ENCODE measurements at places on chromosomes 5 and 9.

- DNase-seq: no peak
Measured at GRCh38 chr5:104084896-104085295, 522.3 kb upstream of the NUDT12 start.

- DNase-seq: no peak
Measured at GRCh38 chr9:29575219-29575618, 2001.9 kb upstream of the C9orf72 start.

- no peak for DNase-seq
Measured at GRCh38 chr5:169716287-169716686, 79.2 kb downstream of the DOCK2 start.

GRCh38 chr9:72326641-72327040 is 38.4 kb downstream of the ZFAND5 start:
- DNase-seq: no peak

GRCh38 chr9:122227575-122227900 is 1.2 kb downstream of the LHX6 start:
- DNase-seq: no peak

- DNase-seq: no peak
Measured at GRCh38 chr5:88833371-88834130, 49.4 kb downstream of the MEF2C start.

DNA sequence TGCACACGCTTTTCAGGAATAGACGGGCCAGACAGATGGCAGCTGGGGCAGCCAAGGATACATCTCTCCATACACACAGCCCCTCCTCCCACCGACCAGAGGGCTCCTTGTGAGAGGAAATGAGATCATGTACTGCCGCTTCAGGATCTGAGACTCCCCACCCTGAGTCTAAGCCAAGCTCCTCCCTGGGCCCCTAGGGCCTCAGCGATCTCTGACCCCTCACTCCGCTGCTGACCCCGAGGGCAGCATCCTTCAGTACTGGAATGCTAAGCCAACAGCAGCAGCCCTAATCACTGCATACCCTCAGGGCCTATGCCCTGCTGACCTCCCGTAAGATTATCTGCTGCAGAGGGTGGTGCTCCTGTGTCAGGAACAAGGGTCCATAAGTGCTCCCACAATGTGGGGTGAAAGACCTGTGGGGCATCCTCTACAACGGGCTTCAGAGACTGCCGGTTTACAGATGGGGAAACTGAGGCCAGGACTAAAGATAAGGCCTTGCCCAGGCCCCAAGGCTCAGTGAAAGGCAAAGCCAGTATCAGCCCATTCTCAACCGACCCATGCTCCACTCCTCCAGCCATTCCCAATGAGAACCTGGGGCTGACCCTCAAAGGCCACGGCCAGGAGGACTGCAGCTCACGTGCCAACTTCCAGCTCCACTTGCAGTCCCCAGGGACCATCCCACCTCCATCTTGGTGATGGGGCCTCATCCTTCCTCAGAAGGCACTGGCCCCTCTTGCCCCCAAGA is 37.5 kb downstream of the BICD2 start:
- DNase-seq: no peak

- DNase-seq: no peak
Measured at GRCh38 chr5:73437101-73437776, 11.3 kb downstream of the FOXD1 start.

DNA sequence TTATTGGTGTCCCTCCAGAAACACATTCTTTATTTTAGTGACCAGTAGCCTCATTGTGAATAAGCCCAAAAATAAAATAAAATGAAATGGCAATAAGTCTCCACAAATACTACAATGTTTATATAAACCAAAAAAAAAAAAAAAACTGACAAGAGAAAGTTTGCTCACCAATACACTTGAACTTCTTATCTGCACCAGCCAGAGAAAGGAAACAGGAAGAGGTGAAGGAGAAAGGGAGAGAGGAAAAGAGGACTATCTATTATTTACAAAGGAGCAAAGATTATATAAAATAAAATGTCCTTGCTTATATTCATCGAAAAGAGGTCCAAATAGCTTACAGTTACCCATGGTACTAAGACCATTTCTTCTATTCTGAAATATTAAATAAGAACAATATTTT is 176.4 kb upstream of the CCNG1 start:
- no peak for DNase-seq

DNA sequence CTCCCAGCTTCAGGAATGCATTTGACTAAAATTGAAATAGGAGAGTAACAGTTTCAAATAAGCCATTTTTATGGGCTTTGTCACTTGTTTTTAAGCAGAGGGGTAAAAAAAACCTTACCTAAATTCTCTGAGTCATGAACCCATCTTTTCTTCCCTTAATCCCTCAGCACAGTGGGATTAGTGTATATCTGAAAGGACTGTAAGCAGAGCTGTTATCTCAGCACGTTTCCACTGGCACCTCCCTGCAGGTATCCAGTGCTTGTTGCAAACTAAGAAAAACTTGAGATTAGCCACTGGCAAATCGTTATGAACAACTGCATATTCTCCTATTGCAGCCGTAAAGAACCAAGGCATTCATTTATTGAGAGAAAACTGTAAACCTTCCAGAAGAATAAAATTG is 872.7 kb downstream of the EFNA5 start:
- no peak for DNase-seq

DNA sequence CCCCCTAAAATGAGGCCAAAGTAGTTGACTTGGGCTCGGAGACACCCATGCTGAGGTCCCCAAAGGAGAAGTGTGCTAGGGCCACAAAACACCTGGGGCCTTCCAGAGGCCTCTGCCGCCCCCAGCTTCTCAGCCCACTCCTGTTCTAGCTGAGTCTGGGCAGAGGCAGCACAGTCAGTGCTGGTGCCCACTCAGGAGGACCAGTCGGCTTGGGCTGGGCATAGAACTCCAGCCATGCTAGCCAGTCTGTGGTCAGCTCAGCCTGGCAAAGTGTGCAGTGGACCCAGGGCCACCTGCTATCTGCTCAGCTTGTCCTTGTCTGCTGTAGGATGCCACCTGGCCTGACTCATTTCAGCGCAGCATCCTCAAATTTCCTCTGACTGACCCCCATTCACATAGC is 254.6 kb downstream of the FSTL4 start:
- no peak for DNase-seq

GRCh38 chr5:38595132-38595745 is 38.8 kb upstream of the LIFR start:
- no peak for DNase-seq

- DNase-seq: no peak
Measured at GRCh38 chr9:135249191-135249590, 161.7 kb downstream of the OLFM1 start.

DNA sequence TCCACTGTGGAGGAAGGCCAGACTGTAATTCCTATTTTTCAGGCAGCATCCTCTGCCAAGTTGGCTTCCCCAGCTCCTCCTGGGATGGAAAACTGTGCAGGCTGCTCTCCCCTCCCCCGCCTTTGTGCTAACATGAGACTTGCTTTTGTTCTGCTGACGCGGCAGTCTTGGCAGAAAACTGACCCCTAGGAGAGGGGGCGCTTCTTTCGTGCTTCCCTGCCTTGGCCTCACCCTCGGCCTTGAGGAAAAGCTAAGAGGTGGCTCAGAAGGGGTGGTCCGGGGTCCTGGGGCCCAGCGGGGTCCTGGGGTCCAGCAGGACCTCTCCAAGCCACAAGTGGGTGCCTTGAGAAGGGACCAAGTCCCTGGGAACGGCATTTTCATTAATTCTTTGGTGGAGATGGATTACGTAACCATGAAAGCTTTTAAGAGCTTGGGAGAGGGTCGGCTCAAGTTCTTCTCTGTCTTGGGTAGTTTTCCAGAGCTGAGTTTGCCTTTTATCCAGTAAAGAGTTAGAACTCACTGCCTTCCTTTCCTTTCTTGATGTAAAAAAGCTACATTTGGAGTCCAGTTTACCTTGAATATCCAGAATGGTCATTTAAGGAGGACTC is 51.0 kb downstream of the SH3PXD2B start:
- no peak for DNase-seq

DNA sequence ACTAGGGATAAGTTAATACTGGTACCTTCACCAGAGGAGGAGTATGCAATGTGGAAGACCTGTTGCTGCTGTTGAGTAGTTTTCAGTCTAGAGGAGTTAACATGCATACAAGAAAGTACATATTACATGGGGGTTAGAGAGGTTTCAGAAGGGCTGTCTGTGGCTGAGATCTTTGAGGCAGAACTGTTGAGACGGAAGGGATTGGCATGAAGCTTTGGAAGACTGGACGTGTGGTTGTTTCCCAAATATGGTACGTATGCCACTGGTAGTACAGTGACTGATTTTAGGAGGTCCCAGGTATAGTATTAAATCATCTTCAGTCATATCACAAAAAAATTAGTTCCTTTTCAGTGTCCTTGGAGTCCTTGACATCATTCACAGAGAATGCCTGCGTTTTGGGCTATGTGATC is 17.6 kb downstream of the TNFAIP8 start:
- DNase-seq: no peak

GRCh38 chr5:172743112-172743959 is 27.7 kb downstream of the DUSP1 start:
- no peak for DNase-seq

- DNase-seq: no peak
Measured at GRCh38 chr9:13143281-13143680, 136.2 kb downstream of the MPDZ start.

DNA sequence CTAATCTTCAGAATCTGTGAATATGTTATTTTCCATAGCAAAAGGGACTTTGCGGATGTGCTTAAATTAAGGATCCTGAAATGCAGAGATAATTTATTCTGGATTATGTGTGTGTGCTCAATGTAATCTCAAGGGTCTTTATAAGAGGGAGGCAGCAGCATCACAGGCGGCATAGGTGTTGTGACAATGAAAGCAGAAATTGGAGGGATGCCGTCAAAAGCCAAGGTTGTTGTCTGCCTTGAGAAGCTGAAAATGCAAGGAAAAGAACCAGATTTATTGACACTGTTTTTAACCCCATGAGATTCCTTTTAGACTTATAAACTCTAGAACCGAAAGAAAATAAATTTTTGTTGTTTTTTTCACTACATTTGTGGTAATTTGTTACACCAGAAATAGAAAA is 948.5 kb downstream of the TLE4 start:
- no peak for DNase-seq

DNA sequence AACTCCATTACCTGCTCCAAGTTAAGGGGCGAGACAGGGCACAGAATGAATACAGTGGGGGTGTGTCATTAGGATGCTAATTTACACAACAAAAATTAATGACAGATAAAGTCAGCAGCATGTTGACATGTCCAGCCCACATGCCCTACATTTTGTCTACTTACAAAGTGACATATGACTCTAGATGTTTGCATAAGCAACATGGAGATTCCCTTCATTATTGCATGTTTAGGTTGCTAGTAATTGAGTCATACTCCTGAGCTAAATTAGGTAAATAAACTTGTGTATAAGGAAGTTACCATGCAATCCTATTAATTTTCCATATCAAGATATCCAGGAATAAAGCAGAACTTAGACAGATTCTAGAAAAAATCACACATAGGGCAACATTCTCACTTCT is 232.2 kb downstream of the PDE4D start:
- DNase-seq: no peak

GRCh38 chr9:114141553-114142402 is 13.6 kb upstream of the COL27A1 start:
- DNase-seq: no peak

DNA sequence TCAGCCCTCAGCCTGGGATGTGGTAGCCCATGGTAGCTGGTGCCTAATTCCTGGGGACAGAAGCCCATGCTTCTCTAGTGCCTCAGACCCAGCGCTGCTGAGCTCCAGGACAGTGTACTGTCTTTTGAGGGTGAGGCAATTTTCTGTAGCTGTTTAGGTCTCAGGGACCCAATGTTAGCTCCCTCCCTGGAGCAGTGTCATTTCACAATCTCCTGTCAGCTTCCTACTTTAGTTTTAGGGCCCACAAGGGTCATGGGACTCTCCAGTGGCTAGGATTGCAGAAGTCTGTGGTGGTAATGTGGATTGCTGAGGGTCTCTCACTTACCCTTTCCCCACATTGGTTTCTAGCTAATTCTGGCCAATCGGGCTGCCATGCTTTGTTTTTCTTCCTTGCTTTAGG is 67.7 kb upstream of the CCL21 start:
- DNase-seq: no peak

GRCh38 chr9:108184941-108185340 is 670.8 kb downstream of the ACTL7B start:
- no peak for DNase-seq

DNA sequence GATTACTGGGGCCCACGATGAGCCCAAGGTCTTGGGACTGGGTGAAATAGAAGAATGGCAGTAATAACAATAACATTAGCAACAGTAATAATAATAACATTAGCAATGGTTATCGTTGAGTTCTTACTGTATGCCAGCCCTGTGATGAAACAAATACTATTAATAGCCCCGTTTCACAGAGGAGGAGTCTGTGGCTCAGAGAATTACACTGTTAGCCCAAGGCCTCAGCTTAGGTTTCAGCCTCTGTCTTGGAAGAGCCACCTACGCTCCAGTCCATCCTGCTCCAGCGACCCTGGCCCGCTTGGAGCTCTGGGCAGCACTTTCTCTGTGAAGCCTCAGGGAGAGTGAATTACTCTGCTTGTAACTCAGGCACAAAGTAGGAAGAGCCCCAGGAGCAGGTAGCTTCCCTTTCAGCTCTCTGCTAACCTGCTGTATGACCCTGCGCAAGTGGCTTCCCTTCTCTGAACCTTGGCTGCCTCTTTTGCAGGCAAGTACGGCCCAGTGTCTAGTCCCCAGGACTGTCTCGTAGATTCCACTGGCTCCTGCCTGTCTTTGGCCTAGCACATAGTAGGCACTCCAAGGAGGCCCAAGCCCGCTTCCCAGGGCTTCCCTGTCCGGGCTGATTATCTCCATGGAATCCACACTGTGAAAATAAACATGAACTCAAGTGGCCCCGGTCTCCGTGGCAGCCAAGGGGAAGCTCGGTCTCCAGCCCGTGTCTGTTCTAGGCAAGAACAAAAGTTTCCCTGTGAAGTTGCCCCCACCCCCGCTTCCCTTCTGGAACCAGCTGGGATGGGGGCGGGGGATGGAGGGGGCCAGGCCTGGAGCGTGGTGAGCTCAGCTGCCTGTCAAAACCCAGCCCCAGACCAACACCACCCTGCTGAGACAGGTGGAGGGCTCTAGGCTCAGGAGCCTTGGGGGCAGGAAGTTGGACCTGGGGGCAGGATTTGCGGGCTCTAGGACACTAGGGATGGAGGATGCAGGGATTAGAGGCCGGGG is 26.2 kb upstream of the LMX1B start:
- DNase-seq: no peak

- no peak for DNase-seq
Measured at GRCh38 chr5:3613726-3614125, 18.1 kb downstream of the IRX1 start.

DNA sequence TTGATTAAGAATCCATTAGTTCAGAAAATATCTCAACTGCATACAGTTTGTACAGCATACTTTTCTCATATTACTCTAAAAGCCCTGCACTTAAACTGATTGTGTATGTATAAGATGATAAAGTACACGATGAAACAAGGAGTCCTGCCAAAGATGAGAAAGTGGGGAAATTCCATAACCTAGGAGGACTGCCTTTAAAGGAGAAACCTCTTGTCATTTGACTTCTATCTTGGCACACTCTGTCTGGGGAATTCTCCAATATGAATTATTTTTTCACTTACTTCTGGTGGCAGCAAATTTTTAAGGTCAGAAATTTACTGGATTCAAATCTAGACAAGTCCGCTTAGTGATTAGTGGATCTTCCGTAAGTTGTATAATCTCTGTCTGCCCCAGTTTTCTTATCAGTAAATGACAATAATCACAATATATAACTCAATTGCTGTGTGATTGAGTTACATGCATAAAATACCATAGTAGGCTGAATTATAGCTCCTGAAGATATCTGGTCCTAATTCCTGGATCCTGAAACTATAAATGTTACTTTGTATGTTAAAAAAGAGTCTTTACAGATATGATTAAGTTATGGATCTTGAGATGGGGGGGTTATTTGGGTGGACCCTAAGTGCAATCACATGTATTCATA is 17.0 kb upstream of the ISOC1 start:
- DNase-seq: no peak

Measured in activated gamma-delta T cell (primary cell).